ENCODE measurements at places on chromosomes 5 and 9. TPM values are rescaled to one million over a fixed set of nuclear protein-coding genes. Genes with fewer than 3 reads are reported as not detected.

CARTPT gene
- 6.8 TPM for polyA plus RNA-seq

ALDH1A1 gene
- polyA plus RNA-seq = 423 TPM

OSTF1 gene
- polyA plus RNA-seq = 40.0 TPM

TRIM36 gene
- 6.0 TPM for polyA plus RNA-seq

NAIF1 gene
- 7.0 TPM for polyA plus RNA-seq

ZNF366 gene
- 0.10 TPM for polyA plus RNA-seq

ACTL7B gene
- not detected for polyA plus RNA-seq

PCDHGC4 gene
- polyA plus RNA-seq = not detected

GABRB2 gene
- 0.08 TPM for polyA plus RNA-seq

PCSK5 gene
- polyA plus RNA-seq = 0.37 TPM

GPR151 gene
- polyA plus RNA-seq = not detected

Measured in stomach (tissue), 19 donors.